ENCODE measurements at places on chromosomes 3 and 15.

DNA sequence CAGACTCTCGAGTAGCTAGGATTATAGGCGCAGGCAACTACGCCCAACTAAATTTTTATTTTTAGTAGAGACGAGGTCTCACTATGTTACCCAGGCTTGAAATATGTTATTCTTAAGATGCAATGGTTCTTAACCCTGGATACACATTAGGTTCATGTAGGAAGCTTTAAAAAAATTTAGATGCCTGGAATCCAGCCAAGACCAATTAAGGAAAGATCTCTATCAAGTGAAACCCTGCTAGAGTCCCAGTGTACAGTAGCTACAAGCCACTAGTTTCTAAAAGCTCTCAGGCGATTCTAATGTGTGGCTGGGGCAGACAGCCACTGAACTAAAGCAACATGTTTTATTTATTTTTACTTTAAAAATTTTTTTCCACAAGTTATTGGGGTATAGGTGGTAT, 33.2 kb downstream of the TRIM69 start:
- DNase-seq = no peak

- DNase-seq = no peak
Observed at GRCh38 chr15:48833526-48834239, 22.8 kb upstream of the CEP152 start.

DNA sequence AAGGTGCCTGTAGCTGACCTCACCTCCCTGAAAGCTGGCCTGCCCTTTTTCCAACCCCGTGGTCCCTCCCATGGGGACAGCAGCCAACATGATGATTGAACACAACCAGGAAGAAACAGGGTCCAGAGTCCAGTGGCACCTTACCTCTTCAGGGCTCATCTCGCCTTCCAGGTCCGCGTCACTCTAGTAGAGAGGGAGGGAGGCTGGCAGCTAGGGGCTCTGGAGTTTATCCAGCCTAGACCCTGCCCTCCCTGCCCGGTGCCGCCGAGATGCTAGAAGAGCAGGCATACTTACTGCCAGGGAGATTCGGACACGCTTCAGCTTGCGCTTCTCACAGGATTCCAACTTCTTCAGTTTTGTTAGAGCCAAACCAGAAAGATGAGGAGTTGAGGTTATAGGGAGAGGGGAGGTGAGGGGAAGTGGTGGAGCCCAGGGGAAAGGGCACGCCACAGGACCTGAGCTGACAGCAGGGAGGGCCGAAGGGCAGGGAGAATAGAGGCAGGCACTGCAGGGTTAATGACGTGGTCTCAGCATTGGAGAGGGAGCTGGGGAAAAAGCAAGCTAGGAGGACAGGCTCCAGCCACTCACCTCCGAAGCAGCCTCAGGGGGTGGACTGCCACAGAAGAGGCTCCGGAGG, 9.1 kb downstream of the CLCN2 start:
- no peak for DNase-seq

DNA sequence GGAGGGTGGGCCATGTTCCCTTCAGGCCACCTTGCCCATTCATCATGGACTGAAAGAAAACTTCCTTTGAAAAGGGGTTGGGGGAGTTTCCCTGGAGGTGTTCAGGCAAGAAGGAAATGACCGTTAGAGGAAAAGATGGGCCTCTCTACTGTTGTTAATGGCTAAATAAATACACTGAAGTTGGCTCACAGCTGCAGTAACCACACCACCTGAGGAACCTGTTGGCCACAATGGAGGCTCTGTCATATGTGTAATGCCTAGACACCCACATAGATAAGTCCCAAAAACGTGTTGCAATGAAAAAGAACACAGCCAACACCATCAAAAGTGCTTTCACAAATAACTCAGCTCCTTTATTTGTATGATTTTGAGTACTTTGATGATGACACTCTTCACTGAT, 38.2 kb upstream of the FAM3D start:
- no peak for DNase-seq

DNA sequence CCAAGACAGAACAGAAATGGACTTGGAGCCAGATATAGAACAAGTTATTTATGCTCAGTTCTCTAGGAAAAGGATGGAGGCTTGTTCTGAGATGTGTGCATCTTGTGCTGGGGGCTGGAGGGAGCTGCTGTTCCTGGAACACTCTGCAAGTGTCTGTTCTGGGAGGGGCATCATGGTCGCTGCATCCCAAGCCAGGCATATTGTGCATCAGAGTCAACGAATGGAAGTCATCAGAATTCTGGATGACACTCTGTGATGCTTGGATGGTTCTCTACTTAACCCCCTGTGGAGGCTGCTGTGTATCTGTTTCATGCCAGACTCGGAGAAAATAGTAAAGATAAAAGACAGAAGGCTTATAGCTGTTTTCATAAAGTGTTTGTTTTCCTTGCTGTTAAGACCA, 34.7 kb downstream of the RPL22L1 start:
- DNase-seq = peak; percentile 95

GRCh38 chr15:83106994-83107840, at the start of gene TM6SF1:
TM6SF1 (plus strand) TSS chr15:83107645; CDS start chr15:83107681, 36 bp downstream.
- peak; percentile 78 for DNase-seq

DNA sequence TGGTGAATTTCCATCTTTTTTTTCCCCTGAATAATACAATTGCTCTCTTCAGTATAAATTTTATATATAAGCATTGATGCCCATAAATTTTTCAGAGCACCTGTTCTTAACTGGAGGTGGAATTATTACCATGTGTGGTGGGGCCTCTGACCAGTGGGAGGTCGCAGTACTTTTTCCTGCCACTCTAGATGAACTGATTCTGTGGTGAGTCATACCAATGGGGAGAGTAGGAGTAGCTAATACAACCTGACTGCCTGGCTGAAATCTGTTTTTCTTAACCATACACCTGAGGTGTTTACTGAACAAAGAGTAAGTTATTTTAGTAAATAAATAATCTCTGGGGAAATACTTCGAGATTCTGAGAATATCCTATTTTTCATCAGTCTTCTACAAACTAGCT, 67.2 kb downstream of the UNC13C start:
- DNase-seq = no peak

GRCh38 chr3:160754371-160754854, 1.6 kb upstream of the PPM1L start:
- peak; percentile 58 for DNase-seq

Data from NCI-H1417 (cell line).